ENCODE measurements at places on chromosomes 11 and 22.

DNA sequence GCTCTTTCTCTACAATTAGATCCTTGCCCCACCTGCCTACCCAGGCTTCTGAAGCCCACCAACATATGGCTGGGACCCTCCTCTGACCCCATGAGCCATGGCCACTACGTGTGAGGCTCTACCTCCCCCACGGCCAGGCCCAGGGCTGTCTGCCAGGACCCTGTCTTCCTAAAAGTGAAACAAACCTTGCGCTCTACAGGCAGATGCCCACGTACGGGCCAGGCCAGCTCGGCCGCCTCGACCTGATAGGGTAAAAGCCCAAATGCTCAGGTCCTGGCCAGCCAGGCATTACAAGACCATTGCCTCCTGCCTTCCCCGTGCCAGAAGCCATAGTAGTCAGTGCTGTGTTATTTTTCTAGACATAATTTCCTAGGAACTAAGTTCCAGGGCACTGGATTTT, 1496.4 kb downstream of the BRD1 start:
- DNase-seq, result no peak

DNA sequence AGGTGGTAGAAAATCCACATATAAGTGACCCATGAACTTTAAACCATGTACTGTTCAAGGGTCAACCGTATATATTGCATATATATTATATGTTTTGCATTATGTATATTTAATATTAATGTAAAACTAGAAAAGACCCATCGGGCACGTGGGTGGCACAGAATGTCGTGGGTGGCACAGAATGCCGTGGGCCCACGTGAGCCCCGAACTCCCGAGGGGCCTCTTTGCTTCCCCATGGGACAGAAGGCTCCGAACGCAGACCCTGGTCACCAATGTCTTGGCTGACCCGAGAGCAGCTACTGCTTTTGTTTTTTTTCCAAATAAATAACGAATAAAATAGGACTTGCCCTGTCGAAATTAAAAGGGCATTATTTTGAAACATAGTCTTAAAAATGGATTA, 415.4 kb downstream of the BRD1 start:
- DNase-seq, result no peak

GRCh38 chr11:82216927-82217570, 516.6 kb downstream of the FAM181B start:
- DNase-seq, result no peak

DNA sequence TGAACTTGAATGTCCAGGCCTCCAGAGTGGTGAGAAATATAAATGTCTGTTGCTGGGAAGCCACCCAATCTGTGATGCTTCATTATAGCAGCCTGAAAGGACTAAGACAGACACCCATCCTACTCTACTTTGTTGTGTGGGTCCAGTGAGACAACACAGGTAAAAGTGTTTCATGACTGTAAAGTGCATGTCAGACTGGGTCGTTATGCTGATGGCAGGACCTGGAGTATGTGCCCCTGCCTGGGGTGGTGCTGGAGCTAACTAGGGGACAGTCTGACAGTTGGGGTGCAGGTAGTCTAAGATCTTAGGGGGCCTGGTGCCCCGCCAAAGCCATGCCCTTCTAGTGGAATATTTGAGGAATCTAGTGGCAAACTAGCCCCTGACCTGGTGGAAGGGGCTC, 165.6 kb downstream of the TRIM29 start:
- no peak for DNase-seq

DNA sequence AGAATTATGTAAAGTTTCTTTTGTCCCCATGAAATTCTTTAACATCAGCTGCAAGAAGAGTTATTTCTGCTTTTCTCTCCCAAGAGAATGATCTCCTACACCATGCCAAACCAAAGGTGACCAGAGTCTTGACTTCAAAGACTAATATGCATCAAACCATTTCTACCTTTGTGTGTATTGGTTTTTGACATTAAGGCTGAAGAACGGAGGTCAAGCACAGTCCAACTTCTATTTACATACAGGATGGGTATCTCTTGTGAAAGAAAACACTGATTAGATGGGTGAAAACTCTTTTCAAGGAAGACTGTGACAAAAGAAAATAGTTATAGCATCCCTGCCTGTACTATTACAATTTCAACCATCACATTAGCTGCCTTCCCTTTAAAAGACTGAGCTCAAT, 256.3 kb downstream of the CADM1 start:
- DNase-seq, result no peak
